ENCODE measurements at places on chromosomes 7 and 10.

GRCh38 chr7:2624293-2624886 lies 7.4 kb upstream of the TTYH3 start:
- no peak for DNase-seq

- peak; percentile 37 for DNase-seq
These were observed 425.4 kb downstream of the RPS24 start for GRCh38 chr10:78458983-78459638.

GRCh38 chr7:22867003-22867402 lies 44.4 kb upstream of the TOMM7 start:
- no peak for DNase-seq

DNA sequence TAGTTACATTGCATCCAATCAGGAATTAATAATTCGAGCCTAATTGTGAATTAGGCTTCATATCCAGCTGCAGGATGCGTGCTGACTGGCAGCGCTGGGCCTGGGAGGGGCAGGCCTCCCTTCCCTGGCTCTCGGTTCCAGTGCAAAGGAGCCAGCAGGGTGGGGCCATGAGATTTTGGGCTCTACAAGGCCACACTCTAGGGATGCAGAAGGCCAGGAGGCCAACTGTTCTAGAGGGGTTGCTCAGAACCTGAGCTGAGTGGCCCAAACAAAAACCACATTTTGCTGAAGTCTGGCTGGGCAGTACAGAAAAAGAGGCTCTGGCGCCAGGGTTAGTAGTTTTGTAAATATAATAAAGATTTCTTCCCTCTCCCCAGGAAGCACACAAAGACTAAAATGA lies 72.3 kb downstream of the CLEC2L start:
- DNase-seq, result no peak

- no peak for DNase-seq
These were observed 159.1 kb downstream of the CCDC71L start for GRCh38 chr7:106501605-106502580.

GRCh38 chr7:112982441-112983063 lies 104.1 kb downstream of the GPR85 start:
- DNase-seq, result no peak

DNA sequence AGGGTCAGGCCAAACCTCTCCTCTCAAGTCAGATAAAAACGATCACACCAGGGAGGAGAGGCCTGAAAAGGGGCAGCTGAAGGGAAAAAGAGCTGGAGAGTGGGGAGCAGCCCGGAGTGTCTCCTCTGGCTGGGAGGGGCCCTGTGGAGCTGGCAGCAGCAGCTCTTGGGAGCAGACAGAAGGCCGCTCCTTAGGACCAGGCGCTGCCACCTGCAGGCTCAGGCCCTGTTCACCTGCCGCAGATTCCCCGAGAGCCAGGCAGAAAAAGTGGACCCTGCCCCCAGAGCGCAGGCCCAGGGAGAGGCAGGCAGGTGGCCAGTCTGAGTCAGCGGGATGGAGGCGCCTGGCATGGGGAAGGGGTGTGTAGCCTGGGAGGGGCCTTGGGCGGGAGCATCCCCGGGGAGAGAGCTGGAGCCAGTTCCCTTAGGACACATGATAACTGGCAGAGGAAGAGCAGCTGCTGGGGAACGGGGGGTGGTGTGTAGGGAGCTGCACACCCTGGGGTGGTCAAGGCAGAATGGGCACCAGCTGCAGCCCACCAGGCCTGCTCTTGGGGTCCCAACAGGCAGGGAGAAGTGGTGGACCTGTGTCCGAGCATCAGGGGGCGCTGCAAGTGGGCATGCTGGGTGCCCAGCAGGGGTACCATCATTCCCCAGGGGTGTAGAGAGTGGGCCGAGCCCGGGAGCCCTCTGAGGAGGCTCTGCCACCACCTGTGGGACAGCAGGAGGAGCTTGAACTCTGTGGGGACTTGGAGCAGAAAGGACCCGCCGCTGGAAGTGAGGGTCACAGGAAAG lies 177.2 kb upstream of the RHEB start:
- DNase-seq, result peak; percentile 68

Data from HT-29 (cell line).